ENCODE measurements at places on chromosomes 11 and 22. TPM values are rescaled to one million over a fixed set of nuclear protein-coding genes. Genes with fewer than 3 reads are reported as not detected.
A peak's percentile ranks its signal among the peaks of the same experiment; 100 is the strongest.

GRCh38 chr11:76849376-76849775 lies 11.3 kb upstream of the ACER3 start:
- no peak for DNase-seq

GRCh38 chr11:74641289-74641688 lies 48.9 kb downstream of the POLD3 start:
- DNase-seq: peak; percentile 66

- DNase-seq: no peak
Observed at GRCh38 chr11:117171404-117172061, 7.0 kb upstream of the SIDT2 start.

LRRC51 gene
- 1.4 TPM for total RNA-seq

Data from umbilical cord (tissue), 2 donors.